ENCODE measurements at places on chromosomes 11 and 22.
A peak's percentile ranks its signal among the peaks of the same experiment; 100 is the strongest.

GRCh38 chr22:44828193-44828592, 75.8 kb downstream of the ARHGAP8 start:
- peak; percentile 65 for DNase-seq

GRCh38 chr11:35121326-35121865, 17.6 kb upstream of the CD44 start:
- DNase-seq: no peak

- DNase-seq: no peak
Measured at GRCh38 chr11:119403021-119403420, 20.0 kb downstream of the THY1 start.

- no peak for DNase-seq
Measured at GRCh38 chr11:47533690-47534151, 19.2 kb downstream of the CELF1 start.

DNA sequence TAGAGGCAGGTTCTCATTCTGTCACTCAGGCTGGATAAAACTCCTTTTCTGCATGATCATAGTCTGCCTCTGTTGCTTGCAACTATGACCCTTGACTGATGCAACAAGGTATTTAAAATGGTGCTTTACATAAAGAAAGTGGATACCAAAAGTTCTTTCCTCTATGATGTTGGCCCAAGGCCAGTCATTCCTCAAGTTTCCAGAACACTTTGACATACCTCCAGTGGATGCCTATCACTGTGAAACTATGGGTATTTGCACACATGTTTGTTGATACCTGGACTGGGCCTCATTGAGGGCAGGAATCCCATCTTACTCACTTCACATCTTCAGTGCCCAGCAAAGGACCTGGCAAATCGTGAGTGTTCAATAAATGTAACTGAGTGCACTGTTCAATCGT, 159.0 kb upstream of the ZC3H12C start:
- DNase-seq: no peak

- no peak for DNase-seq
Measured at GRCh38 chr22:48802576-48802975, 1025.1 kb downstream of the BRD1 start.

- peak; percentile 8 for DNase-seq
Measured at GRCh38 chr11:113477321-113477720, 2.1 kb upstream of the DRD2 start.

DNA sequence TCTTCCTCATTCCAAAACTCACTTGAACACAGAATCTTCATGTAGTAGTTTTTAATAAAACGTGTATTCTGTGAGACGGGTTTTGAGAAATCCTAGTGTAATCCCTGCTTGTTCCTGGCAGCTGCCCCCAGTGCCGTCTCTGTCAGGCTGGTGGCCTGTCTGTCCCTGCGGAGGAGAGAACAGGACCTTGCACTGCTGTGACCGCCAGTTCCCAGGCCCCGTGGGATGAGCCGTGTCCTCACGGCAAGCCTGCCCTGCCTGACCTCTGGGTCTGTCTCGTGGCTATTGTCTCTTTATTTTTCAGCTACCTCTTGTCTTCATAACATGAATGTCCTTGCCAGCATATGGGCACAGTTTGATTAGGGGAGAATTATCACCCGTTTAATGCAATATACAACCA, 535.5 kb upstream of the B3GAT1 start:
- no peak for DNase-seq

DNA sequence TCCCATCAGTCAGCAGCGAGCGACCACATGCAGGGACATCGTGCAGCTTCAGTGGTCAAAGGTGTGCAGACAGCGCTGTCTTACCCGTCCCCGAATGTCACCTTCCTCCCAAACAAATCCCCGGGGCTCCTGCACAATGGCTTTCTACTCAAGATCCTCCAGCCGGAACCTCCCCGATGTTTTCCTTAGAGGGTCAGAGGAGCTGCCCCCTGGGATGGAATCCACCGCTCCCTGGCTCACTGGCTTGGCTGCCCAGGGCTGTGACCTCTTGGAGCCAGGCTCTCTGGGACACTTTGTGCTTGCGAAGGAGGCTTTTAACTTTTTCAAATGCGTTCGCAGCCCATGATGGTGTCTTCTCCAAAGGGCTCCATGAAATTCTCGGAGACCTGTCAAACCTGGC, 17.3 kb upstream of the FGF19 start:
- DNase-seq: no peak

GRCh38 chr11:95593111-95593510, 196.5 kb downstream of the FAM76B start:
- no peak for DNase-seq

DNA sequence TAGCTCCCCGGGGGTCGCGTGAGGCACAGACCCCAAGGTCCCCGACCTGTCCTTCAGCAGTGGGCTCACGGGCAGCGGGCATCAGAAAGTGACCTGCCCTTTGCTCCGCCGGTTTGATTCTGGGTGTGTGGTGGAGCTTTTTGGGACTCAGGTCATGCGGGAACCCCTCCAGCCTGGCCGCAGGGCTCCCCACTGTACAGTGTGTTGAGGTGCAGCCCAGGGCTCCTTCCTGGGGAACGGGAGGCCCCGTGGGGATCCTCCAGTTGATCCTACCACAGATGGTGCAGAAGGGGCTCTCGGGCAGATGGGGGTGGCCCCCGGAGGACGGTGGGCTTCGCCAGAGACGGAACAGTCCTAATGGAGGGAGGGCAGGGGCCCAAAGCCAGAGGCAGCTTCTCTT, 24.2 kb downstream of the MUC6 start:
- DNase-seq: no peak

GRCh38 chr11:45285930-45286632, at the start of gene SYT13:
Gene SYT13, minus strand, starts transcription at chr11:45286341. Its CDS starts 134 bp downstream, at chr11:45286207.
- no peak for DNase-seq

- no peak for DNase-seq
Measured at GRCh38 chr11:17610085-17610894, 63.2 kb downstream of the OTOG start.

DNA sequence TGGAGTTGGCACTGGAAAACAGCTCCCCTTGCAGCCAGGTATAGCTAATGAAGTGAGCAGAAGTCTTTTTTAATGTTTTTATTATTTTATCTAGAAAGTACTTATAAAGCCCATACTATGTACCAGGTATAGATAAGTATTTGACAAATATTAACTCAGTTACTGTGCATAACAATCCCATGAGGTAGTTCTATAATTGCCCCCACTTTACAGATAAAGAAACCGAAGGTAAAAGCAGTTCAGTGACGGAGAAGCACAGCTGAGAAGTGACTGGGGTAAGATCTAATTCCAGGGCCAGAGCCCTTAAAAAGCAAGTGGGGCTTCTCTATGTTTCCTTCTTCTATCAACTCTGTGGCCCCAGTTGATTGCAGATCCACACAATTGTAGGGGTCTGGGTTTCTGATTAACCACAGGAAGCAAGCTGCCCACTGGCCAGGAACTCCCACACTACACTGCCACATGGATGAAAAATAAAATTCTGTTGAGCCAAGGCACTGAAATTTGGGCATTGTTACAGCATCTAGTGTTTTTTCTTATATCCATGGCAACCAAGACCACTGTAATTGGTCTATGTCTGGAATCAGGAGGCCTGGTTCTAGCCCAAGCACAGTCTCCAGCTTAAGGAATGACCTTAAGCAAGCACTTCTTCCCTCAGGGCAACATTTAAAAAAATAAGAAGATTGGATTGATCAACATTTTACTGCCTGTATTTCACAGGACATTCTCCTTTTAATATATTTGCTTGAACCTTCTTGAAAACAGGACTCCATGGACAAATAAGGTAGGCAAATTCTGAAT, 55.3 kb upstream of the TEAD1 start:
- DNase-seq: no peak

DNA sequence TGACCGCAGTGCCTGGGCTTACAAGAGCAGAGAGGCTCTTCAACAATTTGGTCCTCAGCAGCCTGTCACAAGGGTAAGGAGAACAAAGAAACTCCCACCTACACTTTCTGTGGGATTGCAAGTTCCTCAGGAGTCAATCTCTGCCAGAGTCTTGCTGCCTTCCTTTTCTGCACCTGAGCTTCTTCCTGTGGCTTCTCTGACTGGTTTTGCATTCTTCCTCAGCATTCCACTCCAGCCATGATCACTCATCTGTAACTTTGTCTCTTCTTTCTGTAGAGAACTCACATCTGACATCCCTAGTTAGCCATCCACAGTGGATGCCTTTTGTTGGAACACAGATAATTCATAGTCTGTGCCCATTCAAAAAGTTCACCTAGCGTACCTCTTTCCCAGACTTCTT, 14.2 kb upstream of the OR6A2 start:
- no peak for DNase-seq

GRCh38 chr11:124415356-124415923, 9.2 kb downstream of the OR8B4 start:
- DNase-seq: peak; percentile 43

- no peak for DNase-seq
Measured at GRCh38 chr11:72136684-72137262, 1.2 kb downstream of the FOLR3 start.

DNA sequence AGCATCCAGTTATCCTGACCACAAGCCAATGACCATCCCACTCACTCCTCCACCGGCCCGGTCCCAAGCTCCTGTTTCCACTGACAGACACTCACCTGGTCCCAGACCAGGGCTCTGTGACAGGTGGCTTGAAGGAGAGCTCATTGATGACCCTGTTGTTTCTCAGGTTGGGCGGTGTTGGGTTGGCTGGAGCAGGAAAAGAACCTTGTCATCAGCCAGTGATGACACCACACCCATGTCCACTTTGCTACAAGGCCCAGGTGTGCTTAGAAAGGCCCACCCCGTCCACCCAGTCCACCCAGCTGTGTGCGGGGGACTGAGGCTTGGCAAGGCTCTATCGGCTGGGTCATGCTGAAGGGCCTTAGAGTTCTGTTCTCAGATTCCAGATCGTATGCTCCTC, 42.9 kb downstream of the GAB4 start:
- no peak for DNase-seq

DNA sequence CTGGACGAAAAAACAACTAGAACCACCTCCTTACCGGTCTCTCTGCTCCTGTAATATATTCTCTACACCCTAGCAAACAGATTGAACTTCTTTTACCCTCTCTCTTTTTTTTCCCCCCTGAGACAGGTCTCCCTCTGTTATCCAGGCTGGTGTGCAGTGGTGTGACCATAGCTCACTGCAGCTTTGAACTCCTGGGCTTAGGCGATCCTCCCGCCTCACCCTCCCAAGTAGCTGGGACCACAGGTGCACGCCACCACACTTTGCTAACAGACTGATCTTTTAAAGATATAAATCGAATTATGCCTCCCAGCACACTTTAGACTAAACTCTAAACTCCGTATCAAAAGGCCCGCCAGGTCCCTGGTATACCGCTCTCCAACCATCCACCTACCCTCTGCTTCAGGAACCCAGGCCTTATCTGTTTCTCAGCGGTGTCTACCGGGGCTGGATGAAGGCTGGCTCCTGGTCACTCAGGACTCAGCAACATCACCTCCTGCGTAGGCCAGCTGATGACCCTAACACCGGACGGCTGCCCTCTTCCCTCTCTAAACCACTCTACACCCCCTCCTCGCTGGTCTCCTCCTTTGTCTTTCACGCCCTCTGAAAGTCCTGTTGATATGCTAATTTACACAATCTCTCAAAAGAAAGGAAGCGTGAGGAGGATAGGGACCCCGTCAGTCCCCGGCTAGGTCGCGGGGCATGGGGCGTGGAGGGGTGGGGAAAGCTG, 745 bp downstream of the C22orf39 start:
- DNase-seq: no peak

GRCh38 chr11:92451063-92451462, 226.4 kb downstream of the FAT3 start:
- DNase-seq: no peak

DNA sequence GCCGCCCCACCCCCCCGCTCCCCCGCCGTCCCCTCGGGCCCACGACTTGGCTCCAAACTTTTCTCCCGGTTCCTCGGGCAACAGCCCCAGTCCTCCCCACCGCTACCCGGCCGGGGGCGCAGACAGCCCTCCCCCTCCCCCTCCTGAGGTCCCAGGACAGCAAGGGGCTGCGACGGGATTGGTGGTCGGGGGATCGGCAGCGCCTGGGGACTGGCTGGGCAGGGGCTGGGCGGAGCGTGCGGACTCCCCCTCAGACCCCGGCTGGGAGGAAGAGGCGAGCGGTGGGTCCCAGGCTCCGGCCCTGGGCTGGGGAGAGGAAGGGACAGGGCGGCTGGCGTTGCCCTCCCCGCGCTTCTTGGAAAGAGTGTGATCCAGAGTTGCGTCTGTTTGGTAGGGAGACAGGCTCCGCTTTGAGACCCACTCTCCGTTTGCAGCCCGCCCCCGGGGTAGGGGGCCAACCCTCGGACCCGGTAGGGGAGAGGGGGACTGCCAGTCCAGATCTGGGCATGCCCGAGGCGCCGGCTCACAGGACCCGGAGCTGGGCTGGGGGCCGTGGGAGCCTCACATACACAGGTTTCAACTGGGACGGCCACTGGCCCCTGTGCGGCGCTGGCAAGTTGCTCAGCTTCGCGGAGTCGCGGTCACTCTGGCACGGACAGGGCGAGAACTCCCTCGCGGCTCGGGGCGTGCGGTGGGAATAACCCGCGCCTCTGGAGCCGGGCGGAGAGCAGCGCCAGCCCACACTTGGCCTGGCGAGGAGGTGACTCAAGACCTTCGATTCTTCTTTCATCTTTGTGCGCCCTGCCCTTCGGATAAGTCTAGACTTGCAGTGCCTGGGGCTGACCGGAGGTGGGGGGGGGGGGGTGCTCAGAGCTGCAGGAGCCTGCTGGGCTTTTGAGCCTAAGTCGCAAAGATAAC, 999 bp downstream of the TSKU start:
- peak; percentile 55 for DNase-seq

DNA sequence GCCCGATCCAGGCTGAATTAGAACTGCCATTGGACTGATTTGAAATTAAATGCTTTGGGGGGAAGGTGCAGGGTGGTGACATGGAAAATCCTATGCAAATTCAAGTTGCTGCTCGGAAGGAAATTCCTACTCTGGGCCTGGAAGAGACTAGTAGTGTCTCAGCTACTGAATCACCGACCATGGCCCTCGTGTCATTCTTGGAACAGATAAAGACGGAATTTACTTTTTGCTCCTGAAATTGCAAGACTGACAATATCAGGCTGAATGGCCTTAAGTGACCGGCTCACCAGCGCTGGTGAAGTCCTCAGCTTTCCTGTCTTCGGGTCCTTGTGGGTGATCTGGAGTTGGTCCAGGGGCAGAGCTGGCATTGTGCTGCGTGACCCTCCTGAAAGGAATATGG, 6.1 kb downstream of the ASCC2 start:
- no peak for DNase-seq

DNA sequence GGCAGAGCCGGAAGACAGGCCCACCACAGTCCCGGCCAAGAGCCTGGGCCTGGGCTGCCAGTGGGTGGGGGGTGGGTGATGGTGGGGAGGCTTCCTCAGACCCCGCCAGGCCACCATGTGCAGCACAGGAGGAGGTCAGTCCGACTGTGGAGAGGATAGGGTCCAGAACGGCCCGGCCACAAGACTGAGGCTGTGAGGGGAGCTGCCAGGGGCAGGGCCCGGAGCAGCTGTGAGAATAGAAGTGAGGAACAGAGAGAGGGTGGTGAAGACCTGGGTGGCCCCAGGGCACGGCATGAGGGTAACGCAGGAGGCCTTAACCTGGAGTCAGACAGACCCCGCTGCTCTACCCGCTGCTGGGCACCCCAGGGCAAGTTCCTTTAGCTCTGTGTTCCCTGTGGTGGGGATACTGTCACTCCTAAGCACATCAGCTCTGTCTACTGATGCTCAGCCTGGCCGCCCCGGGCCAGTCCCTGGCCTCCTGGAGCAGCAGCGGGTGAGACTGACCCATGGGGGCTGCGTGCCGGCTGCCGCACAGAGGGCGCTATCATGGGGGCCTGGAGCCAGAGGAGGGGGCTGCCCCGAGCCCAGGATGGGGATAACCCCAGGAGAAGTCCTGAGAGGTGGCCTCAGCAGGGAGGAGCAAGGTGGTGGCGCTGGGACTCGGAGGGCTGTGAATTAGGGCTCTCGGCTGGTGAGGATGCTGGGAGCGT, 1.7 kb downstream of the FERMT3 start:
- DNase-seq: no peak
